NCI-H748 treated with DMSO at 0.1 percent for 48 hours (cell line): ENCODE measurements at places on chromosomes 7 and 10.
A peak's percentile ranks its signal among the peaks of the same experiment; 100 is the strongest.

GRCh38 chr7:90723233-90723632 is 127.1 kb downstream of the CDK14 start:
- no peak for DNase-seq

- peak; percentile 9 for DNase-seq
Observed at GRCh38 chr7:122550545-122550944, 148.4 kb downstream of the RNF133 start.

- DNase-seq = peak; percentile 65
Observed at GRCh38 chr7:139108266-139109187, 993 bp downstream of the ZC3HAV1 start.

DNA sequence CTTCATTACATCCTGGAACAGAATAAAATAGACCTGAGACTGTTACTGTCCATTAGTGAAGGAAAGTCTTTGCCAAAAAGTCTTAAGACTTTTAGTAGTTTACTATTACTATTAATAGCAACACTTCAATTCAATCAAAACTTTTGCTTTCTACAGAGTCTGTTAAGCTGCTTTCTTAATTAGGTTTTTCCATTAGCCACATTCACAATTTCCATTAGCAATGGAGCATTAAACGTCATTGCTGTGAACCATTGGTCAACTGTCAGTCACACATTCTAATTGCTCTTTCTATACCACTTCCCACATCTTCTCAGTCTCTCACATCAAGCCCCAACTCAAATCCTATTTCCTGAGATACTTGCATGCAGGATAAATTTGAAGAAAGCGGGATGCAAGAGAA is 736.6 kb upstream of the SORCS1 start:
- DNase-seq = no peak

GRCh38 chr7:48691788-48692187 is 232.6 kb upstream of the CDC14C start:
- no peak for DNase-seq

GRCh38 chr10:782751-783648 is 93.5 kb upstream of the DIP2C start:
- no peak for DNase-seq
